ENCODE measurements at places on chromosomes 2 and 18.

GRCh38 chr2:72539071-72539552 is 286.7 kb downstream of the EXOC6B start:
- no peak for DNase-seq

DNA sequence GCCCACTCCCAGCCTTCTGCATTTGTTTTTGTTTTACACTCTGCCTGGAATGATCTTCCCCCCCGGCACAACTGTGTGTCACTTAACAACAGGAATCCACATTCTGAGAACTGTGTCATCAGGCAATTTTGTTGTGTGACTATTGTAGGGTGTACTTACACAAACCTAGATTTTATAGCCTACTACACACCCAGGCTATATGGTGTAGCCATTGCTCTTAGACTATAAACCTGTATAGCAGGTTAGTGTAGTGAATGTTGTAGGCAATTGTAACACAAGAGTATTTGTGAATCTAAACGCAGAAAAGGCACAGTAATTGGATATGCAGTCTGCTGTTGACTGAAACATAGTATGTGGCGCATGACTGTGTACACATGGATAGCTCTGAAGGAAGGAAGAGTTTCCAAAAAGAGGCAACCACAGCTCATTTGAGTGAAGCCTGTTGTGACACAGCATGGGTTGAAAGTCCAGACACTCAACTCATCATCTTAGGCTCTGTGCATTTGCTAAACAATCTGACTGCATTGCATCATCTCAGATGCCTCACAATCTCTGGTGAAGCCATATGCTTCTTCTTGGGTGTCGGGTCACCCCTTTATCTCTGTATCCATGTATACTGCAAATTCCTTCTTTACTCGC is 506.6 kb upstream of the SPHKAP start:
- DNase-seq: no peak

GRCh38 chr2:145751629-145752028 is 1231.7 kb upstream of the ZEB2 start:
- DNase-seq: no peak

GRCh38 chr18:79553154-79553553 is 126.4 kb upstream of the CTDP1 start:
- DNase-seq: no peak

- no peak for DNase-seq
Measured at GRCh38 chr2:236017446-236017845, 150.7 kb downstream of the GBX2 start.

DNA sequence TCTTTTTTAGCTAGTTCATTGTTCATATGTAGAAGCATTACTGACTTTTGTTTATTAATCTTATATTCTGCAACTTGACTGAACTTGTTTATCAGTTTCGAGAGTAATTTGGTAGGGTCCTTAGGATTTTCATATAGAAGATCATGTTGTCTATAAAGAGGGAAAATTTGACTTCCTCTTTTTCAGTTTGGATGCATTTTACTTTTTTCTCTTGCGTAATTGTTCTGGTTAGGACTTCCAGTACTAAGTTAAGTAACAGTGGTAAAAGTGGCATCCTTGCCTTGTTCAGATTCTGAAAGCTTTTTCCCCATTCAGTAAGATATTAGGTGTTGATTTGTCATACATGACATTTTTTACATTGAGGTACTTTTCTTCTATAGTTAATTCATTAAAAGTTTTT is 726.0 kb downstream of the KCNJ3 start:
- no peak for DNase-seq

DNA sequence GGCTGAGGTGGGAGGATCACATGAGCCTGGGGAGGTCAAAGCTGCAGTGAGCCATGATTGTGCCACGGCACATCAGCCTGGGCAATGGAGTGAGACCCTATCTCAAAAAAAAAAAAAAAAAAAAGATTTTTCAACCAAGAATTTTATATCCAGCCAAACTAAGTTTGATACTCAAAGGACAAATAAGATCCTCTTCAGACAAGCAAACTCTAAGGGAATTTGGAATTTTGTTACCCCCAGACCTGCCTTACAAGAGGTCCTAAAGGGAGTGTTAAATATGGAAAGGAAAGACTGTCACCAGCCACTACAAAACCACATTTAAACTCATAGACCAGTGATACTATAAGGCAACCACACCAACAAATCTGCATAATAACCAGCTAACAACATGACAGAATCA is 67.5 kb downstream of the WDPCP start:
- no peak for DNase-seq

DNA sequence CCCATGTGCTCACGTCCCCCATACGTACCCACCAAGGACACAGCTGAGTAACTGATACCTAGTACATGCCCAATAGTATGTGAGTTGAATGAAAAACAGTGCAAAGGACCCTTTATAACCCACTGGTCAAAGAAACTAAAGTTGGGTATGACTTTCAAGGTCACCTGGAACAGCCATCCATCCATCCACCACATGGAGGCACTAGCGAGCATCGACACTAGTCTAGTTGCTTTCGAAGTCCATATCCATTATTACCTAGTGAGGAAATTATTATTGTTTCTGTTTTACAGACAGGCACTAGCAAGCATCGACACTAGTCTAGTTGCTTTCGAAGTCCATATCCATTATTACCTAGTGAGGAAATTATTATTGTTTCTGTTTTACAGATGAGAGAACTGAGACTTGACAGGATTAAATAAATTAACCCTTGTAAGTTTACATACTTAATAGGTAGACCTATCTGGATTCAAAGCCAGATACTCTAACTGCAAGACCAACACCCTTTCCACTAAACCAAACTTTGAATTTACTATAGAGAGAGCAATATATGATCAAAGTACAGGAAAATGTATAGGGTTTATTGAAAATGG is 233.7 kb downstream of the METTL4 start:
- peak; percentile 27 for DNase-seq

DNA sequence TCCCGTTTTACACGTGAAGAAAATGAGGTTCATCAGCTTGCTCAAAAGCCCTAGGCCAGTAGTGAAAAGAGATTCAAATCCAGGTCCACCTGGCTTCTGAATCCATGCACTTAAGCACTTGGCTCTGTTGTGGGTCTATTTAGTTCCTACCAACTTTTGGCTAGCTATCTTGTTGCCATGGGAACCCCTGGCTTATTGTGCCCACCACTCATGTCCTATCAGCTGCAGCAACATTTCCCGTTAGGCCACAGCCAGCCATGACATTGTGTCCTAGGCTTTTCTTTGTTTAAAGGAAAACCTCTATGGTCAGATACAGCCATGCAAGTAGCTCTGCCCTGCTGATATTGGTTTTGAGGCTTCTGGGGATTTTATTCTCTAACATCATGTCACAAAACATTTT is 49.8 kb downstream of the PLEK start:
- DNase-seq: no peak

DNA sequence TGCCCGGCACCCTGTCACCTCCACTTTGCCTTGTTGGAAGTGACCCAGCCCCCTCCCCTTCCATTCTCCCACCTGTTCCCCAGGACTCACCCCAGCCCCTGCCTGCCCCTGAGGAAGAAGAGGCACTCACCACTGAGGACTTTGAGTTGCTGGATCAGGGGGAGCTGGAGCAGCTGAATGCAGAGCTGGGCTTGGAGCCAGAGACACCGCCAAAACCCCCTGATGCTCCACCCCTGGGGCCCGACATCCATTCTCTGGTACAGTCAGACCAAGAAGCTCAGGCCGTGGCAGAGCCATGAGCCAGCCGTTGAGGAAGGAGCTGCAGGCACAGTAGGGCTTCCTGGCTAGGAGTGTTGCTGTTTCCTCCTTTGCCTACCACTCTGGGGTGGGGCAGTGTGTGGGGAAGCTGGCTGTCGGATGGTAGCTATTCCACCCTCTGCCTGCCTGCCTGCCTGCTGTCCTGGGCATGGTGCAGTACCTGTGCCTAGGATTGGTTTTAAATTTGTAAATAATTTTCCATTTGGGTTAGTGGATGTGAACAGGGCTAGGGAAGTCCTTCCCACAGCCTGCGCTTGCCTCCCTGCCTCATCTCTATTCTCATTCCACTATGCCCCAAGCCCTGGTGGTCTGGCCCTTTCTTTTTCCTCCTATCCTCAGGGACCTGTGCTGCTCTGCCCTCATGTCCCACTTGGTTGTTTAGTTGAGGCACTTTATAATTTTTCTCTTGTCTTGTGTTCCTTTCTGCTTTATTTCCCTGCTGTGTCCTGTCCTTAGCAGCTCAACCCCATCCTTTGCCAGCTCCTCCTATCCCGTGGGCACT is 4.5 kb downstream of the RETREG2 start:
- no peak for DNase-seq

- DNase-seq: no peak
Measured at GRCh38 chr2:96703021-96703751, 36.7 kb downstream of the LMAN2L start.

DNA sequence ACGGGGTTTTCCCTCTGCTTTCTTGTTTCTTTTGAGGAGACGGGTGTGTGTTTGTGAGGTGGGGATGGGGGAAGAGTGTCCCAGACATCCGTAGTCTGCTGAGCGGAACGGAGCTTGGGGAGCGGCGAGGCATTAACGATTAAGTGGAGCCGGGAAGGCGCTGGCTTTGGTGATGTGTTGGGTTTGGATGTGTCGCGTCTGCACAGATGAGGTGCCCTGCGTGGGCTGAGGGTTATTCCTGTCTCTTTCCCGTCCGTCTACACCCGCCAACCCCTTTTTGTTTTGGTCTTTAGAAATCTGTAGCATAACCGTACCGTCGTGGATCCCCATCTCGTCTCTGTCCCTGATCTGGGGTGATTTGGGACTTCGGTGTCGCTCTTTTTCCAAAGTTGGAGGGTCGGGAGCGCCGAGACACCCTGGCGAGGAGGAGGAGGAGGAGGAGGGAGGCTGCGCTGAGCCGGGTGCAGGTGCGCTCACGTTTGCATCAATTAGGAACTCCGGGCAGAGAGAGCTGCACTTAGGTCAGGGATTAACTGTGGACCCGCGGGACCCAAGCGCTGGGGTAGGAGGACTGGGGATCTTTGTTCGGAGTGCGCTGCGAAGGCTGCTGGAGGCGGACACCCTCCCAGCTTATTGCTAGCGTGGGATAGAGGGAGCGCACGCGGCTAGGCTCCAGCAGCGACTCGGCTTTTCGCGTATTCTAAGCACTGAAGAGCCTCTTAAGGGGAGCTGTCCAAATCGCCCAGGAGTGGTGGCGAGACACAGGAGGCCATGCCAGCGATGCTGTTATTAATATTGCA is 720.3 kb downstream of the DPP10 start:
- no peak for DNase-seq

DNA sequence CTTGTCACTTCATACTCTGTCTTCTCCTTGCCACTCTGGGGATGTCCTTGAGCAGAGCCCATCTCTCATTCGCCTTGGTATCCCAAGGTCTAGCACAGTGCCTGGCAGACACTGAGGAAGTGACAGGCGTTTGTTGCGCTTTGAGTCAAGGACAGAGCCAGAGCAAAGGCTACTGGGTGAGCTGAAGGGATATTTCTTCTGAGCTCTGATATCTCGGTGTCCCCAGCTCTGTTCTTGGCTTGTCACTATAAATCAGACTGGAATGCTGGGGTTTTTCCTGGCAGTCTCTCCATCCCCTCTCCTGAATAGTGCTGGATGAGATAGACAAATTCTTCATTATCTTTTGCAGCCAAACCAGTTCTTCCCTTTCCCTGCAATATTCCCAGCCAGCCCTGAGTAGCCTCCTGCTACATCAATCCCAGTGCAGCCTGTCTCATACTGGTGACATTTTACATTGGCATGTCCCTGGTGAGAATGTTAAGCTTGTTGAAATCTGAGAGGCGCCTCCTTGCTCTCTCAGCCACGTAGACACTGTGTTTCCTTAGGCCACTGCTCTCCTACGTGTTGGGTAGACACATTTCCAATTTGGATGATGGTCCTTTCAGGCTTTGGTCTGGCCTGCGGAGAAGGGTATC is 61.7 kb downstream of the CTIF start:
- no peak for DNase-seq

DNA sequence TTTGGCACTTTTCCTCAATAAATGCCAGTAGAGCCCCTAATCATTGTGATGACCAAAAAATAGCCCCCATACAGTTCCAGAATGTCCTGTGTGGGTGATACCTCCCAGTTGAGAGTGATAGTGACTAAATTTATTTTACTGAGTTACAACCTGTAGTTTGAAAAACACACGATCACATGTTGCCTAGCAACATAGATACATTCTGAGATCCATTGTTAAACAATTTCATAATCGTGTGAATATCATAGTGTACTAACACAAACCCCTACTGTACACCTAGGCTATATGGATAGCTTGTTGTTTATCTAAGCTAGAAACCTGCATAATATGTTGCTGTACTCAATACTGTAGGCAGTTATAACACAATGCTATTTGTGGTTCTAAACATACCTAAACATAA is 30.6 kb downstream of the KCMF1 start:
- no peak for DNase-seq

DNA sequence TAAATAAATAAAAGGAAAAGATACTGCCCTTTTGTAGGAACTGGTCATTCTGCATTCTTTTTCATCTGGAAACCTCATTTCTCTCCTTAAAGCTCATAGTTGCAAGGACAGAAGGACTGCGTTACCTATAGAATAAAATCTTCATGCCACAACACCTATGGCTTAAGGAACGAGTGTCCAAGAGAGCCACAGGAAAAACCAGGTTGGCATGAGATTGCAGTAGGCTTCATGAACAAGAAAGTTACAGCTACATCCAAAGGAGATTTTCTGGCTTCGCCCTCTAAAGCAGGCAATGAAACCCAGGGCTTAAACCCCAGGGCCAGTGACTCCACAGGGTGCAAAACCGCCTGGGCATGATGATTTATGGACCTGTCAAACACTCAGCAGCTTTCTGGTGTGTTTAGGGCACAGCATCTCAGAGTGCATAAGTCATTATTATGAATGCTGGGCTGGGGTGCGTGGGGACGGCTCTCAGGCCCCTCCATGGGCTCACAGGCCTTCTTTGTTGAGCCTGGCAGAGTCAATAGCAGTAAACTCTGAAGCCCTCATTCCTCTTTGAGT is 30.7 kb upstream of the PIEZO2 start:
- no peak for DNase-seq

DNA sequence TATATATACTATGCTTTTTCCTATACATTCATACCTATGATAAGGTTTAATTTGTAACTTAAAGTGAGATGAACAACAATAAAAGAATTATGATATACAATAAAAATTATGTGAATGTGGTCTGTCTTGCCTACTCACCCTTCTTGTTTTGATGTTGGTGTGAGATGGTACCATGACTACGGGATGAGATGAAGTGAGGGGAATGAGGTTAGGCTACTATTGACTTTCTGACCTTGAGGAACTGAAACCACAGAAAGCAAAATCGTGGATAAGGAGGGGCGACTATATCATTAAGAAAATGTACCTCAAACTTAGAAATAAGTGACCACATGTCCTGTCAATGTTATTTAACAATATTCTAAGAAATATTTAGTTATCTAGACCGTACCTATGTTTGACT is 103.9 kb upstream of the PPP1CB start:
- no peak for DNase-seq

- DNase-seq: no peak
Measured at GRCh38 chr18:46406539-46406932, 250.5 kb downstream of the LOXHD1 start.

DNA sequence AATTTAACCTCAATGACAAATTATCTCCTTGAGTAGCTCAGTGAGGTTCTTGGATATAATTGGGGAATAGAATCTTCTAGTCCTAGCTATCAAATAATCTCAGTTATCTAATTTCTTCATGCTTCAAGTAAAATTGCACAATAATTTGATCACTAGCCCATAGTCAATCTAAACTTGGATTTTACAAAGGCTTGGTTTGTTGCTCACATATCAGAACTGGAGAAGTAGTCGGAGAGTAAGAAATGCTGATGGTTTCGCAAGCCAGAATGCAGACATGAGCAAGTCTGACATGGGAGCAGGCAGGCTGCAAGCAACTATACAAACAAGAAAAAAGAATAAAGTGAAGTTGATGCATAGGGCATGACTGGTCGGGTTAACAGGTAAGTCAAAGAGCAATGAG is 11.7 kb upstream of the PDE11A start:
- no peak for DNase-seq

Measured in activated T-cell treated with anti-CD3 and anti-CD28 coated beads for 48 hours (primary cell).